ENCODE measurements at places on chromosomes 7 and 10.

GRCh38 chr10:117334066-117334465 is 41.2 kb downstream of the PDZD8 start:
- no peak for DNase-seq

DNA sequence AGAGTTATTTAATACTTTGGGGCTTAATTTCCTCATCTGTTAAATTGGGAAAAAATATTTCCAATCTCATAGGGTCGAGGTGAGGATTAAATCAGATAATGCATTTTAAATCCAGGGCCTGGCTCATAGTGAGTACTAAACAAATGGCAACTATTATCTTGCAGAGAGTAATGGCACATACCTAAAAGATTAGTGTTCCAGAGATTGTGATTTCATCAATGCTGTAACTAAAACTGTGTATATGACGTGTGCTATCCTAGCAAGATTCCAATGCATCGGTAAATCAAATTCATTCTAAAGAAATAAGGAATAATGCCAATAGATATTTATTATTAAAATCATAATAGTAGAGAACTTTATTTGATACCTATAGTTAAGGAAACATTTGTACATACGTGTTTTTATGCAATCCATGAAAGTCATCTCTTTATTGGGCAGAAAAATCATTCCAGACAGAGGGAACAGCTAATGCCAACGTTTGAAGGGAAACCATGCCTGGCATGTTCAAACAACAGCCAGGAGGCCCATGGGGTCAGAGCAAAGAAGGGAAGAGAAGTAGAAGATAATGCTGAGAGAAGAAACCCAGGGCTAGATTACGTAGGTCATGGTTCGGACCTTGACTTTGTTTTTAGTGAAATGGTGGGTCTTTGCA is 174.8 kb upstream of the AGR3 start:
- no peak for DNase-seq

- no peak for DNase-seq
Measured at GRCh38 chr10:100184840-100185239, 989 bp downstream of the ERLIN1 start.

- no peak for DNase-seq
Measured at GRCh38 chr10:123140983-123141390, 5.2 kb downstream of the HMX3 start.

- no peak for DNase-seq
Measured at GRCh38 chr10:30562787-30563186, 66.8 kb downstream of the LYZL2 start.

- DNase-seq: no peak
Measured at GRCh38 chr10:59517341-59517899, 155.1 kb upstream of the FAM13C start.

DNA sequence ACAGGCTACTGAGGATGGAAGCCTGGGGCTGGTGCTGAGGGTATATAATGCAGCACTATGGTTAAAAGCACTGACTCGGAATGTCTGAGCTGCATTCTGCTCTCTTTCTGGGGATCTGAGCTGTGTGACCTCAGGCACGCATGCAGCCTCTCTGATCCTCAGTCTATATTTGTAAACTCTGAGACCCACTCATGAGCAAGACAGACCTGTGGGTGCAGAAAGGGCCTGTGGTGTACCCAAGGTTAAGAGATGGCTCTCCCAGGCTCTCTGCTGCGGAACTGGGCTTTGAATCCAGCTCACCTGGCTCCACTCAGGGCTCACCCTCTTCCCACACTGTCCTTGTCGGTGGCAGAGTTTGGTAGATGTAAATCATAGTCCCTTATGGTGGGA is 89.9 kb downstream of the CHST15 start:
- no peak for DNase-seq

- DNase-seq: no peak
Measured at GRCh38 chr7:111639934-111640333, 77.6 kb upstream of the IMMP2L start.

GRCh38 chr7:143885951-143886350 is 16.0 kb downstream of the TCAF1 start:
- DNase-seq: no peak

DNA sequence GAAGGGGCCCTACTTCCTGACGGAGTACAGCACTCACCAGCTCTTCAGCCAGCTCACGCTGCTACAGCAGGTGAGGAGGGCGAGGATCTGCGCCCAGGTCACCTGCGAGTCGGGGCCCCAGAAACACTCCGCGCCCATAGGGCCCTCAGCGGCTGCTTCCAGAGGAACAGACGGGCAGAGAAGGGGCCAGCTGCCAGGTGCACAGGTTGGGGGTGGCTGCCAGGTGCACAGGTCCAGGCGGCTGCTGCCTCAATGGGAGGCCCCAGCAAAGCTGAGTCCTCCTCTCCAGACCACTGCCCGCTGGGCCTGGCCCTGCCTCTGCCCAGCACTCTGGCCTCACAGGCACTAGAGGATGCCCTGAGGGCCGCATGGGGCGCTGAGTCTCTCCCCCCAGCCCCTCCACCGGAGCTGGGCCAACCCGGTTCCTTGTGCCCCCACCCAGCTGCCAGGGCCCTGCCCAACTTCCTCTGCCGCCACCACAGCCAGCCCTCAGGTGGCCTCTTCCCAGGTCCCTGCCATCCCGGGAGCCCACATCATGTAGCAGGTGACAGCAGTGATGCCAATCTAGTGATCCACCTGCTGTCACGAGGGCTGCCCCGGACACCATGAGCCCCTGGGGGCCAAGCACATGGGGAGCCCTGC is 17.0 kb upstream of the UTF1 start:
- DNase-seq: no peak

DNA sequence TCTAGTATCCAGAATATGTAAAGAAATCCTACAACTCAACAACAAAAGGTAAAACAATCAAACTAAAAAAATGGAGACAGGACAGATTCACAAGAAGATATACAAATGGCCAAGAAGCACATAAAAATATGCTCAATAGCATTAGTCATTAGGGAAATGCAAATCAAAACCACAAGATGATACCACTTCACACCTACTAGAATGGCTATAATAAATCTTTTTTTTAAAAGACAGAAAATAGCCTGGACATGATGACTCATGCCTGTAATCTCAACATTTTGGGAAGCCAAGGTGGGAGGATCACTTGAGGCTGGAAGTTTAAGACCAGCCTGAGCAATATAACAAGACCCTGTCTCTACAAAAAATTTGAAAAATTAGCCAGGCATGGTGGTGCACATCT is 27.9 kb upstream of the CHCHD3 start:
- DNase-seq: no peak

DNA sequence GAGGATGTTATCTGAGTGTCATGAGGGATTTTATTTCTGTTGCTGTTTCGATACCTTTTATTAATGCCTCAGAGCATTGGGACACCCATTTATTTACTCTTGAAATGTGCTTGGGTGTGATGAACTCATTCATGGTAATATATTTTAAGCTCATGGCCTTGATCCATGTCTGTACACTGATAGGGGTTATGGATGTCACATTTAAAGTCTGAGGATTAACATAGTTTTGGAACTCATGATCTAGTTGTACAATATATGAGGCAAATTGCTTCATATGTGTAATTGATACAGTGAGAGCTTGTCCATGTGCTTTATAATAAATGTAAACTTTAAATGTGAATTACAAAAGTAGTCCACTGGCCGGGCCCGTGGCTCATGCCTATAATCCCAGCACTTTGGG is 23.0 kb upstream of the ZRANB1 start:
- DNase-seq: no peak

DNA sequence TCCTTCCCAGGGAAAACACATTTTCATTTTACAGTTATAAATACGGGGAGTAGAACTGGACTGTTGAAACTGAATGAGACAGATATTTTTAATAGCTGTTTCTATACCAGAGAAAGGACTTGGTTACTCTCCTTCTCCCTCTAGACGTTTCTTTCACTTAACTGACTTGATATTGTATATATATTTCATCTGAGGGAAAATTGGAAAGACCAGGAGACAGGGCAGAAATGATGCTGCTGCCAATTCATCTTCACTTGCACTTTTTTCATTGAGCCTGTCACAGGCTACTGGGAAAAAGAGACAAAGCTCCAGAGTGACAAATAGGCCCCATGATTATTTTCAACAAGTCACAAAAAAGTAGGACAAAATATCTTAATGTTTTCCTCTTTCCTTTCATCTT is 636.0 kb upstream of the TPK1 start:
- no peak for DNase-seq

GRCh38 chr10:29810816-29811215 is 176.0 kb upstream of the SVIL start:
- no peak for DNase-seq

- DNase-seq: peak; percentile 6
Measured at GRCh38 chr10:119341459-119342301, 134.3 kb downstream of the GRK5 start.

- no peak for DNase-seq
Measured at GRCh38 chr7:100016215-100016901, 962 bp downstream of the ZKSCAN1 start.

DNA sequence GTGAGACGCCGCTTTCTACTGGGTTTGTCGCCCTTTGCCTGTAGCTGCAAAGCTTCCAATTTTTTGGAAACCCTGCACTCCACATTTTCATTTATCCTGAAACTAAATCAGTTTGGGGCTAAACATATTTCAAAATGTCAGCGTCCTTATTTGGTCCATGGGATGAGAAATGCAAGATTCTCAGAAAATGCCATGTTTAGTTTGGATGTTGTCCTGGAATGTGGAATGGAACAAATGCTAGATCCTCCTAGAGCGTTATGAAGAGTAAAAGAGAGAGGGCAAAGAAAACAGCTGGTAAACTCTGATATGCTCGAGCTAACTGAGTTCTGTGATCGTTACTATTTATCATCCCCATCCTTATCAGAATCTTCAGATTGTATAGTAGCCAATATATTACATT is 236.9 kb downstream of the KLF6 start:
- no peak for DNase-seq

DNA sequence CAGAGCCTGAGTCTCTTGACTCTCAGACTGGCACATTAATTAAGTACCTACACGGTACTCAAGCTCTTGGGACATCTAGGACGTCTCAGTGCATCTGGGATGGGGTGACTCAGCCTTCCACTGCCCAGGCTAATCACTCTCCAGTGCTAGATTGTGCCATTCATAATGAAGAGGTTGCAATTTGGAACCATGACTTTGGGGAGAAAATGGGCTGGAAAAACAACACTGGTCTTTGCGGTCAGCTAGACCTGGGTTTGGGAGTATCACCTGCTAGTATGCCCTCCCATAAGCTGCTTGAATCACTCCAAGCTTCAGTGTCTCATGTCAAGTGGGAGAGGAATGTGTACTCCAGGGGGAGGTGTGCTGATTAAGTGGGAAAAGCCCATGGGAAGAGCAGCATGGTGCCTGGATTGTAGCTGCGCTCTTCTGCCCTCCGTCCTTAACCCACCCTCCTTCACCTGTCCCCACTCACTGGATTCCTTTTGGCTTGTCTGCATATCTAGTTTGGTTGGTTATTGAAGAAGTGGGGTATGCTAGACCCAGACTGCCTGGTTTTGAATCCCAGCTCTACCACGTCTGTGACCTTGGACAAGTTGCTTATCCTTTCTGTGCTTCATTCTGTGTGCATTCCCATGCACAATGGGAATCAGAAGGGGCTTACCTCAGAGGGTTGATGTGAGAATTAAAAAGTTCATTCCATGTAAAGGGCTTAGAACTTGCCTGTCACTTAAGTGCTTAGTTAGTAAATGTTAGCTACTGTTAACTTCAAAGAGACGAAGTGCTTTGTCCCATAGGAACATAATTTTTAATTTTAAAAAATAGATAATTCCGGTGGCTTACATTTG is 3.8 kb downstream of the NFE2L3 start:
- DNase-seq: no peak

- DNase-seq: no peak
Measured at GRCh38 chr7:149871576-149871975, 2.2 kb upstream of the ATP6V0E2 start.

DNA sequence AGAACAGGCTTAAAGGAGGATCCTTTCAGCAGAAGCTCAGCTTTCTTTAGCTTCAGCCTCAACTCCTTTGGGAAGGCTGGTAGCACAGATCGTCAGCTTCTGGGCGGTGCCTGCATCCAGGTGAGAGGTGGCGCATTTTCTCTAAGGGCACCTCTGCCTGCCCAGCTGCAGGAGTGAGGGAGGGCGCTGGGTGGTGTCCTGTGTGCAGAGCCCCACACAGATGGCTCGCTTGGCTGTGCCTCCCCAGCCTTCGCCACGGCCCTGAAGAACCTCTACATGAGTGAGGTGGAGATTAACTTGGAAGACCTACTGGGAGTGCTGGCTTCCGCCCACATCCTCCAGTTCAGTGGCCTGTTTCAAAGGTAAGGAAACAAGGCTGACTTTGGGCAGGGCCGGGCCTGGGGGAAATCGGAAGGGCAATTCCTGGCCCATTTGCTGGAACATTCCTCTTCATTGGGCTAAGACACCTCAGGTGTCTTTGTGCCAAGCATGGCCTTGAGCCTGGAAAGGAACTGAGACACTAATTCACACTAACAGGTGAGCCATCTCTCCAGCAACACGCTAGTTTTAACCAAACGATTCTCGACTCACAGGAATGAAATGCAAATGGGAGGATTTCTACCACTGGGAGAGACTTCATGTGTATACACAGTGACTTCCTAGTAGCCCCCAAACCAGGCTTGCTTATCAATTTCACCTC is 19.9 kb downstream of the BTBD16 start:
- no peak for DNase-seq

- no peak for DNase-seq
Measured at GRCh38 chr7:151345576-151346469, 4.2 kb downstream of the NUB1 start.

- DNase-seq: no peak
Measured at GRCh38 chr10:34075254-34075926, 739.7 kb downstream of the PARD3 start.

Measured in stimulated activated CD4-positive, alpha-beta T cell treated with anti-CD3 and anti-CD28 coated beads, TNF-alpha, amount 100 ng/mL, for 1 hour (primary cell).